Adipocyte (in vitro differentiated cells): ENCODE measurements at places on chromosomes 3 and 15.

DNA sequence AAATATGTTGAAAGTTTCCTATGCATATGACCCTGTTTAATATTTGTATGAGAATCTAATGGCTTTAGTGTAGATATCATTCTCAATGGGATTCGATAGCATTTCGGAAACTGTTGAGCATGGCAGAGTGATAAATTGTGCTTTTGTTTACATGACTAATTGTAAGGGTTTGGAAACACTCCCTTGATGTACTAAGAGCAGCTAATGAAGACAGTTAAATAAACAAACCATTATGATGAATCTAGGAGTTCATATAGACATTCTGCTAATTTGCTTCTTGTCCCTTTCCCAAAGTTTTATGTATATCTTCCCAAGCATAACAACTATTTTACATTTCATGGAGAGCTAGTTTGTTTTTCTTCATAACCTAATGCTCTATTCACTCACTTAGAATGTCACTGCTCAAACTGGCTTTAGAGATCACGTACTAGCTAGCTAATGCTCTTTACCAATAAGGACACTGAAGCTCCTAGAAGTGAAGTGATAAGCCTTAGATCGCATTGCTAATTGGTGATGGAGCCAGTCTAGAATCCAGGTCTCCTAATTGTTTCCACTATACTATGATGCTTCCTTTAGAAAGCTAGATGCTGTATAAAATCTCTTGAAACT is 140.8 kb downstream of the TP63 start:
- DNase-seq, result no peak

GRCh38 chr3:18864933-18865731 is 283.2 kb upstream of the KCNH8 start:
- DNase-seq, result no peak

DNA sequence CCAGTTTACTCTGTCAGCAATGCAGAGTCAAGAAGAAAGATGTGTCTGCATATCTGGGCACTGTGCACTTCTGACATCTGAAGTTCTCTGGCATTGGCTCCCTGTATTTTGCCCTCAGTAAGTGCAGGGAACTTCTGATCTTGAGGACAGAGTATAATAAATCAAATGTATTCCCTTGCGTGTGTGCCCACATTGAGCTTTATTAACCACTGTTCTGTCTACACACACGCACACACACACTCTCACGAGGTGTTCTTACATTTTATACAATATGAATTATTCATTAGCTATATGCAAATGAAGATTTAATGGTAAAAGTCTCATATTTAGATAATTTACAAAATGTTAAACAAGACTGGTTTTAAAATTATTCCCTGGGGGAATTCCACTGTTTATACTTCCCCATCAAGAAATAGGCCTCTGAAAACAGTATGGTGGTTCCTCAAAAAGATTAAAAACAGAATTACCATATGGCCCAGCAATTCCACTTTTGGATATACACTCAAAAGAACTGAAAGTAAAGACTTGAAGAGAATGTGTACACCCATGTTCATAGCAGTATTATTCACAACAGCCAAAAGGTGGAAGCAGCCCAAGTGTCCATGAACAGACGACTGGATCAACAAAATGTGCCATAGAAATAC is 24.6 kb upstream of the ANPEP start:
- no peak for DNase-seq

DNA sequence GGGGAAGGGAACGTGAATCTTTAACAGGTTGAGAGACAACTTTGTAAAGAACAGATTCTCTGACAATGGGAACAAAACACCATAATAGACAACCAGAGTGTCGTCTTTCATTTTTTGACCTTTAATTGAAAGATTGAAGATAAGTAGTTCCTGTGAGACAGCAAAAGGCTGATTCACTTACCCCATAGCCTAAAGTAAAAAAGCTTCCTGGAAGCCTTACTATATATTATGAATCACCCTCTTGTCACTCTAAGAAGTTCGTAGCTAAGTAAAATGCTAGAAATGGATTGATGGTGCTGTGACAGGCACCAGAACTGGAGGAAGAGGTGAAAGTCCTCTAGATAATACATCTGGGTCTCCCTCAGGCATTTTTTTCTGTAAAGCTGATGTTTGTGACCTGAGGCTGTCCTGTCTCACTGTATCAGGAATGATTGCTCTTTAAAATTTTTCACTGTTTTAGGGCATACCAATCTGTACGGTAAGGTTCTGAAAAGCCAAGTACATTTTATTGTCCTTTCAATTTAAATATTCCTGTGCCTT is 824.6 kb upstream of the SEMA6D start:
- peak; percentile 19 for DNase-seq

DNA sequence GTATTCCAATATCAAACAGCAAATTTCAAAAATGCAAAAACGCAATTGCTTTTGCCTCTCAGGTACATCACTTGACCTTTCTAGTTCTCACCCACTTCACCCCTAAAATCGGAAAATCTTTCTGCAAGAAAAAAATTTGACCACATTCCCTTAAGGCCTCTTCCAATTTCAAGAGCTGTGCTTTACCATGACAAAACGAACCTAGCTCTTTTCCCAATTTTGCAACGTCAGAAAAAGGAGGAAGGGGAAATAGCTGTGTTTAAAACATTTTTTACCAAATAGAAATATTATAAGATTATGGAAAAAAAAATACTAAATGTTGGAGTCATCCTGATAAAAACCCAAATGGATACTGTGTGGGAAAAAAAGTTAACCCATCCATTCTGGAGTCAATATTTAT is 1.1 kb upstream of the NR2C2 start:
- no peak for DNase-seq

DNA sequence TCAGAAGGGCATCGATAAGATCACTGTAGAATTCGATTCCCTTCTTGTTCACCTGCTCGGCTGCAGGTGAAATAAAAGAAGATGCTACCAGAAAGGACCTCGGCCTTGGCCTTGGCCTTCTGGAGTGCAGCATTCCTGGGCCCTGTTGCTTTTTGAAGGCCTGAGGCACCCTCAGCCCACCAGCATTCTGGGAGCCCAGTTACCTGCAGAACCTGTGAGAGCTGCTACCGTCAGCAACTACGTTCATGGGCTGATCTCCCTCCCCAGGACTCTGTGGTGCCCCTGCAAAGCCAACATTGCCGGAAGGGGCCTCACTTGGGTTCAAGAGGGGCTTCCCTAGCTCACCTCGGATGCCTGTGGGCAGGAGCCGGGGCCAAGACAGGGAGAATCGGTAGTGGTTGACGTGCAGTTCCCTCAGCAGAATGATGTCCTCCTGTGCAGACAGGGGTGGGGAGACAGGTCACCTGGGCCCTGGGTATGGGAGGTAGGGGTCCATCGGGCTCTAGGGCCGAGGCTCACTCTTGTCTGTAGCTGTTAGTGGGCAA is 2.2 kb downstream of the LCTL start:
- no peak for DNase-seq

- peak; percentile 87 for DNase-seq
These were observed 17.4 kb upstream of the EHD4 start for GRCh38 chr15:41989573-41990242.

DNA sequence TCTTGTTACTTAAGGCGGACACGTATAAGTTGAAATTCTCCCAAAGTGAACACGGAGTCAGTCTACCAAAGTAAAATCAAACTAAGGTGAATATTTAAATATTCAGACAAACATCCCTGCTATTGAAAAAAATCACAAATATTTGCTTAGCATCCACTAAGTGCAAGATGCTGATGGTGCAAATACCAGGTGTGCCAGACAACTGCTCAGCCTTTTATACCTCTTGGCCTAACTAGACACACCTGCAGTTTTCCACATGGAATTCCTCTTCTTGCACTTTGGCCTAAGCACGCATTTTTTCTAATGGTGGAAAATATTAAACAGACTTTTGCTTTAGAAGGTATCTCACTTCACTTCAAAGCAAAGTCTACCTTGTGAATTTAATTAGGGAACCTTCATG is 84.1 kb upstream of the ICE2 start:
- DNase-seq, result no peak

GRCh38 chr3:71160785-71161546 is 422.6 kb downstream of the FOXP1 start:
- DNase-seq, result no peak

DNA sequence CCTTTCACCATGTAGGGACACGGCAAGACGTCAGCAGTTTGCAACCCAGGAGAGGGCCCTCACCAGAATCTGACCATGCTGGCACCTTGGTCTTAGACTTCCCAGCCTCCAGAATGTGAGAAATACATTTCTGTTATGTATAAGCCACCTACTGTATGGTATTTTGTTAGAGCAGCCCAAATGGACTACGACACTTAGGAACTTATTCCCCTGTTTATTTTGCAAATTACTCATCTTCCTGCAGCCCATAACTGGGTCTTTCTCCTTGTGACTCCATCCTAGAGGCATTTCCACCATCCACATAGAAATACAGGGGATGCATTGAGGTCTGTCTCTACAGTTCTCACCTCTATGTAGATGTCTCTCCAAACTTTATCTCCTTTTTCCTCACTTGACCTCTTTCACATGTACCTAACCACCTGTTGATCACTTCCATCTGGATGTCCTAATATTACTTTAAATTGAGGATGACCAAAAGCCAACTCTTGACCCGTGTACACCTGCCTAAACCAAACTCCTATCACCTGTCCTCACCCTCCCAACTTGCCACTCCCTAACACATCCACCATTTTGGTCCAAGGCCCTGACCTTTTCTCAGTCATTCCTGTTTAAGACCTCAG is 406.0 kb upstream of the WNT5A start:
- DNase-seq, result peak; percentile 19

GRCh38 chr3:126341755-126342150 is 15.5 kb downstream of the KLF15 start:
- no peak for DNase-seq

- no peak for DNase-seq
These were observed 543.1 kb downstream of the NTRK3 start for GRCh38 chr15:87713475-87713879.

- DNase-seq, result peak; percentile 29
These were observed 32.4 kb downstream of the ACAN start for GRCh38 chr15:88835646-88836045.

DNA sequence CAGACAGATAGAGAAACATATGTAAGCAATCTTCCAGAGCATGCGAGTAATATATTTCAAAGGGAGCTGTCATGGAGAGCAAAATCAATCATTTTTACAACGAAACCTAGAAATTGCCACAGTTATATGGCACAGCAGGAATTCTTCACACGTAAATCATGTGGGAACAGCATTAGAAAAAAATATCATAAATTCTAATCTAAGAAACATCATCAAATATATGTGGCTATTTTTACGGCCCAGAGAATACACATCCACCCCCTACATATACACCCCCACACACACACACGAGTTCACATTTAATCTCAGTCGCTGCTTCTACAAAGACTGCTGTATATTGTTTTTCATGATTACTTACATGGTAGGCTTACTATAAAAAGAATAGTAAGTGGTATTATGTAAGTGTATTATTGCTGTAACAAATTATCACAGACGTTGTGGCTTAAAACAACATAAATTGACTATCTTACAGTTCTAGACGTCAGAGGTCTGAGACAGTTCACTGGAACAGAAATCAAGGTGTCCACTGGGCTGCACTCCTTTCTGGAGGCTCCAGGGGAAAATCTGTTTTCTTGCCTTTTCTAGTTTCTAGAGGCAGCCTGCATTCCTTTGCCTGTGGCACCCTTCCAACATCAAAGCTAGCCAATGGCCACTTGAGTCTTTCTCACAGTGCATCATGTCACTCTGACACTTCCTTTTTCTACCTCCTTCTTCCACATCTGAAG is 363.3 kb downstream of the ULK4 start:
- DNase-seq, result no peak

DNA sequence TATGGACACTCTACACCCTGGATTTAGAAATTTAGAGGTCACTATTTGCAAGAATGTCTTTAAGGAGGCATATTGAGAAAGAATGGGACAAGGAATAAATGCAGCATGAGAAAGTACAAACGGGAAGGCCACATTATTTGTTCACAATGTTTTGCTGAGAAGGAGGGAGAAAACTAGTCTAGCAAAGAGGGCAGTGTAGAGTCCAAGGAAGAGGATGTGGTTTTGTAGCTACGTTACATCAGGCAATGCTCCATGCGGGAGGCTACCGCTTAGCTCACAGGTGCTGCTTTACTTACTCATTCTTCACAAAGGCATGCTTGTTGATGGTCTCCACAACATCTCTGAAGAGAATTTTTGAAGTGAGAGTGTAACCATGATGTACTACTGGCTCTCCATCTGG is 191.1 kb downstream of the PLCH1 start:
- DNase-seq, result no peak

DNA sequence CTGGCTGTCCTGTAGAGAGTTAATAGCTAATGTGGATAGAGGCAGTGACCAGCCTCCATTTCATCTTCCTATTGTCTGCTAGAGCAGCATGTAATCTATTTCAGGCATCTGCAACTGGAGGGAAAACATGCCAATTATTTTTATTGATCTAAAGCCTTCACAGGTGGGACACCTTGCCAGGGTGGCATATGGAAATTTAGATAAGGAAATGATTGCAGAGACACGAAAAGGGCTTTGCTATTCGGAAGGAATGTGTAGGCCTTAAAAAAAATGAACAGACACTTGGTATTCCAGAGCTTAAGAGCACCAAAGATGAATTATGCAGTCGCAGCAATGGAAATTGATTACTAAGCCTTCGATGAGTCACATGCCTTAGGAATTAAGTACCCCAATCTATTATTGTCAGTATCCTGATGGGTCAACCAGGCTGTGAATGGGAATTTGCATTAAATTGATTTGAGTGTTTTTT is 454.7 kb downstream of the SQOR start:
- no peak for DNase-seq

DNA sequence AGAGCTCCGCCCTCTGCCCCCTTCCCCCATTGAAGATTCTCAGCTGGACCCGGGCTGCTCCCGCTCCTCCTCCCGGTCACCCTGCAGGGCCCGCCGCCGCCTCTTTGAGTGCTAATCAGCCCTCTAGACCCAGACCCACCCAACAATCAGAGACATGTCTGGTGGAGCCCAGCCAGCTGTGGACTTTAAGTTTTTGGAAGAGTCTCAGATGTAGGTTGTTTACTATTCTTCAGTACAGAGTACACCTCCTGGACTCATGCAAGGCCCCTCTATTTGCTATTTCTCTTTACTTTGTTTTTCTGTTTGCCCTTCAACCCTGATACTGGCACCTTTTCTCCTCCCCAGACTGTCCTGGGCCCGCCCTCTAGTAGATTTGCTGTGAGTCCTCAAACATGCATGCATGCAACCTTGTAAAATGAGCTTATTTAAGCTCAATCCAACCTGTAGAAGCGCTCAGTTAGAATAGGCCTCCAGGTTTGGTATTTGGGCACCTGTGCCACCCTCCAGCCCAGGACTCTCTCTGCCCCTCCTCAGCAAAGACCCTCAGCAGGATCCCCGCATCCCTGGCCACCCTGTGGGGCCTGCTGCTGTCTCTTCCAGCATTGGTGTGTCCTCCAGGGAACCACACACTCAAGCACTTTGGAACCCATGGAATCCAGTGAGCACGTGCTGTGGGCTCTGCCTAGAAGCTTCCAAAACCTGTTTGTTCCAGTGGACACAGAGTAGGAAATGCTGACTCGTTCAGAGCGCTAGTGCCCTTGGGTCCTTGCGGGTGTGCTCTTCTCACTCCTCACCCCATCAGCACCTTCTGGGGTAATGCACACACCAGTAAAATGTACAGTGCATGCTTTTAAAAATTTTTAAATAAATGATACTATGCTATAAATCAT is 4.6 kb downstream of the PRR23E start:
- DNase-seq, result no peak
